Dermis lymphatic vessel endothelial cell (primary cell): ENCODE measurements at places on chromosomes 7 and 10. TPM values are rescaled to one million over a fixed set of nuclear protein-coding genes. Genes with fewer than 3 reads are reported as not detected.

The TMEM168 gene
- 16.5 and 24.1 TPM in 2 replicates for total RNA-seq

The WDFY4 gene
- total RNA-seq: 0.11 TPM in 1 of 2 replicates, not detected in the other

The PRPS1L1 gene
- not detected in 2 replicates for total RNA-seq

The NKX2-3 gene
- not detected in 2 replicates for total RNA-seq

The SH2B2 gene
- total RNA-seq: 0.52 and 0.76 TPM in 2 replicates

The PDZD7 gene
- total RNA-seq: 0.22 and 0.43 TPM in 2 replicates

The TFEC gene
- total RNA-seq: 0.09 and 0.22 TPM in 2 replicates

The PLA2G12B gene
- total RNA-seq: 0.43 TPM in 1 of 2 replicates, not detected in the other

The TMEM213 gene
- total RNA-seq: not detected in 2 replicates

The ADK gene
- 8.2 and 10.5 TPM in 2 replicates for total RNA-seq

The SHH gene
- under 0.01 and 0.09 TPM in 2 replicates for total RNA-seq

The AGR3 gene
- not detected in 2 replicates for total RNA-seq

The LOXL4 gene
- 0.17 and 0.33 TPM in 2 replicates for total RNA-seq

The NPSR1 gene
- not detected in 2 replicates for total RNA-seq

The RTKN2 gene
- total RNA-seq: under 0.01 and 0.09 TPM in 2 replicates

The PIK3CG gene
- 2.0 and 6.8 TPM in 2 replicates for total RNA-seq

The CAMK2B gene
- under 0.01 TPM in 1 of 2 replicates, not detected in the other for total RNA-seq

The NPTX2 gene
- total RNA-seq: 2.6 and 18.9 TPM in 2 replicates

The NKX6-2 gene
- total RNA-seq: not detected in 2 replicates

The BMPER gene
- total RNA-seq: 1.1 and 1.3 TPM in 2 replicates
